ENCODE measurements at places on chromosomes 3 and 15. TPM values are rescaled to one million over a fixed set of nuclear protein-coding genes. Genes with fewer than 3 reads are reported as not detected.

DNA sequence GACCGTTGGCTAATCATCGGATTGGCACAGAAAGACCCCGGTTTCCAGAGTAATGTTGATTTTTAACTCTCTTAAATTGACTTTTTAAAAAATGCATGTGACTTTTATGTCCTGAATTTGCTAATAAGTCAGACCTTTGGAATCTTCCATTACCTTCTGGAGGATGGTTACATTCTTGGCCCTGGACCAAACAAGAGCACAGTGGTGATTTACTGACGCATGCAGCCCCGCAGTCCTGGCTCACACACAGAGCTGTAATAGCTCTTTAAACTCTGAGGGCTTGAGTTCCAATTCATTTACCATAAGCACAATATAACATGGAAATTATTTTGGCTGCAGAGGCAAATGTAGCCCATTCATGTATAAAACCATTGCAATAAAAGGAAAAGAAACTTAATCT, 25.1 kb downstream of the SOX14 start:
- no peak for DNase-seq

GRCh38 chr3:96991231-96991630, 176.8 kb downstream of the EPHA6 start:
- DNase-seq, result no peak

- DNase-seq, result no peak
These were observed 133.3 kb downstream of the TNIK start for GRCh38 chr3:171326717-171327440.

DNA sequence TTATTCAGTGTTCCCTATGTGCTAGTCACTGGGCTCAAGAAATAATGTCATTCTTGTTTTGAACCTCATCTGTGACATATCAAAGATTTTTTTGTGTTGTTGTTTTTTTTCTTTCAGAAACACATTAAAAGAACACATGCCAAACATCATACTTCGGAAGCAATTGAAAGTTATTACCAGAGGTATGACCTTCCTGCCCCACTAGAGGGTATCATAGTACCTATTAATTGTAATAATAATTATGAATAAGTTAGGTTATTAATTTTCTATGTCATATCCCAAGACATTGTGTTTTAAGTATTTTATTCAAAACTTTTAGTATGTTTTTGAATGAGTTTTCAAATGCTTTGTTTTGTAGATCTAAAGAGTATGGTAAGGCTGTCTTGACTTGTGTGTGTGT, 65.7 kb downstream of the CDIN1 start:
- no peak for DNase-seq

GRCh38 chr3:194212845-194213331, 76.9 kb downstream of the HES1 start:
- no peak for DNase-seq

- DNase-seq, result no peak
These were observed 524.3 kb downstream of the UNC13C start for GRCh38 chr15:54502416-54503075.

DNA sequence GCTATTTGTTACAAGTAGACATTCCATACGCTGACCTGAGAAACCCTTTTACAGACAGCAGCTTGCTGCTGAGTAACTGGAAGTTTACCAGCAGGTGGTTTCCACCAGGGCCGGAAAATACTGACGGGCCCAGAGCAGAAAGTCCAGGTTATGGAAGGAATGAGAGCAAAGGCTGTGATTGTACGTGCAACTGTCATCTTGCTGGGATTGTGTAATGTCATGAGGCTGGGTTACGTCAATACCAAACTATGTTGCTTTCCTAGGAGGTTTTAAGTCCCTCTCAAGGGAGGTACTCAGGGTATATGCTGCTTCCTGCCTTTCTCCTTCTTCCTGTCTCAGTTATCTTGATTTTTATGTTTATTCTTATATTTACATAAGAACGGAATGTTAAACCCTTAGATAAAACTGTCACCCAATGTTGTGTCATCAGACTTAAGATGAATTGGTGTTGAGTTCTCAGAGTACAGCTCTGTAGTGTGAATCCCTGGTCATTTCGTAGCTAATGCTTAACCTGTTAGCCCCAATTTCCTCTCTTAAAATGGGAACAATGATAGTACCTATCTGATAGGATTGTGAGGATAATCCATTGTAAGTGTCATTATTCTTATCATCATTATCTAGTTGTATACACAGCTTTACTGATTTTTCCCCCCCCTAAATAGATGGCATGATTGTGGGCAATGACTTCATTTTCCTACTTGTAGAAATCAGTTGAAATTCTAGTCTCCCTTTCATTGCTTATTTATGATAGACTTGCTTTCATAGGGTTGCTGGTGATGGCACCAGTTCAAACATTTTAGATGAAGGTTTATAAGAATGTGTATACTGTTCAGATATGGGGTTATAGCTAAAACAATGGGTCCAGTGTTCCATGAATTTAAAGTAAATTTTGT, 101.4 kb downstream of the FNDC3B start:
- DNase-seq, result peak; percentile 85

- no peak for DNase-seq
These were observed 120.3 kb upstream of the SUCLG2 start for GRCh38 chr3:67774676-67775075.

DNA sequence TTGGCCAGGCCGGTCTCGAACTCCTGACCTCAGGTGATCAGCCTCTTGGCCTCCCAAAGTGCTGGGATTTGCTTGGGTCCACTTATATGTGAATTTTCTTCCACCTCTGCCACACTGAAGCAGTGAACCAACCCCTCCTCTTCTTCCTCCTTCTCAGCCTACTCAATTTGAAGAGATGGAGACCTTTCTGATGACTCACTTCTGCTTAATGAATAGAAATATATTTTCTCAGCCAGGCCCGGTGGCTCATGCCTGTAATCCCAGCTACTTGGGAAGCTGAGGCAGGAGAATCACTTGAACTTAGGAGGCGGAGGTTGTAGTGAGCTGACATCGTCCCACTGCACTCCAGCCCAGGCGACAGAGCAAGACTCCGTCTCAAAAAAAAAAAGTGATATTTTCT, 46.8 kb upstream of the GATM start:
- no peak for DNase-seq

DNA sequence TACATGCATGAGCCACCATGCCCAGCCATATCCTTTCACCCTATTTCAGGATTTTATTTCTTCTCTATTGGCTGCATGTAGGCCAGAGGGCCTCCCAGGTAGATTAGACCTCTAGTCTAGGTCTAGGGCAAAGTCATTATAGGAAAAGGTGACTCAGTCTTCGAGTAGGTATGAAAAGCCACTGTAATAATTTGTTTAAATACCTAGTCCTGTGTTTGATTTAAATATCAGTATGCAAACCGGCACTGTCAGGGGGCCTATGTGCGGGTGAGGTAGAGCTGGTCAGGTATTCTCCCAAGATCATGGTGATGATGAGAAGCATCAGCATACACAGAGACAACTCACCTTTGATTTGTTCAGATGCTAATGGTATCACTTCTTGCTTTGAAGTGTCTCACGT, 101.4 kb upstream of the UMPS start:
- no peak for DNase-seq

DNA sequence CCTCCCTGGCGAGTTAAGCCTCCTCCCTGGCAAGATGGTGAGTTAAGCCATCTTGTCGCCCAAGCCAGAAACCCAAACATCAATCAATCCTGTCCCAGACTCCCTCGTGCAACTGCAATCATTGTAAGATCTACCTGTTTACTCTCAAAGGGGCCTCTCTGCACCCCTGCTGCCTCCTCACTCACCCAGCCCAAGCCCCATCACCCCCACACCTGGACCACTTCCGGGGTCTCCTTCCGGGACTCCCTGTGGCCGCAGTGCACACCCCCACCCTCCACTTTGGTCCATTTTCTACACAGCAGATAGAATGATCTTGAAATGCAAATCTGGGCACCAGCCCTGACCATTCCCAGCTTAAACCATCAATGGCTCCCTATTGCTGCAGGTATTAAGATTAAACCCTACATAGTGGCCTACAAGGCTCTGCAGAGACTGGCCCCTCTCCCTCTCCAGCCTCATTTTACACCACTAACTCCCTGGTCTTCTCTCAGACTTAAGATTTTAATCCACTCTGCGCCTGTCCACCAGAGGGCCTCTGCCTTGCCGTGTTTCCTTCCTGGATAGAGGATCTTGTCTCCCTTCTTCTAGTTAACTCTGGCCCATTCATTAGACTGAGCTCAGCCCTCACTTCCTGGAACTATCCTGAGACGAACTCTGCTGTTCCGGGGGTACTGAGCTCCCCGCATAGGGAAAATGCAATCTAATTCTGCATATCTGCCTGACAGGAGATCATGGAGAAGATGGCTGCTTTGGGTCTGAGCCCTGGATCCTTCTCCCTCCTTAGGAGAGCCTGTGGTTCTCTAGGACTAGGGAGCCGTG, 41.9 kb upstream of the SLC6A1 start:
- no peak for DNase-seq

DNA sequence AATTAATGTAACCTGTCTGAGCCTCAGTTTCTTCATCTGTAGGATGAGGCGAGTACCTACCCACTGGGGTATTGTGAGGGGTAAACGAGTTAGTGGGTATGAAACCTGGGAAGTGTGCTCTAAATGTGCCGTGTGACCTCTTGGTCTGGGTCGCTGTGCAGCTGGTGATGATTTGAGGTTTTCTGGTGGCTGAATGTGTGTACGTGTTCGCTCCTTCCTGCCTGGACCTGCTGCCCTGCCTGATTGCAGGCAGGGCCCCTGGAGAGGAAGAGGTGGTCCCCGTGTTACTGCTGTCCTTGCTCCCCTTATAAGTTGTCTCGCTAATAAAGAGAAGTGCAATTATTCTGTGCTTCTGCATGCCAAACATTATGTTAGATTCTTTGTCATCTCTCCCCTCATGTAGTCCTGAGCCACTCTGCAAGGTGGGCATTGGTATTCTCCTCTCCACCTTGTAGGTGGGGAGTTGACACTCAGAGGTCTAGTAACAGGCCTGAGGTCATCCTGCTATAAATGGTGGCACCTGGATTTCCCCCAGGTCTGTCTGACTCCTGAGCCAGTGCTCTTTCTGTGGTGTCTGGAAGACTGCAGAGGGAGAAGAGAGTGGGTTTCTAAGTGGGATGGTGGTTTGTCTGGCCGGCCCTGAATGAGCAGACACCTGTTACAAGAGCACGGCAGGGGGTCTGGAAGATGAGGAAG, 15.7 kb downstream of the PDIA5 start:
- no peak for DNase-seq

- no peak for DNase-seq
These were observed 130.4 kb upstream of the LYSMD4 start for GRCh38 chr15:99863550-99864198.

DNA sequence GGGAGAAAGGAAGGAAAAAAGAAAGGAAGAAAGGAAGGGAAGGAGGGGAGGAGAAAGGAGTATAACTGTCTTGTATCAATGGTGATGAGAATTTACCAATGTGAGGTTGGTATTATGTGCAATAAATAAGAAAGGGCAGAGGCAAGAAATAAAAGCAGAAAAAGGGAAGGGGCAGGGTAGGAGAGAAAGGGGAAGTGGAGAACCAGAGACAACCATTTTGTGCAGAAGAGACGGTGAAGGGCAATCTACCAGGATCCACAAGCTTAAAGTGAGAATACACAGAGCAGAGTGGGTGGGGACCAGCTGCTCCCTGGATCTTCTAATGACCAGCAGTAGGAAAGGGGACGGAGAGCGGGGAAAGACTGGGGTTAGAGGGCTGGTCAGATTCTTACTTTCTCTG, 106.9 kb upstream of the SLCO2A1 start:
- no peak for DNase-seq

DNA sequence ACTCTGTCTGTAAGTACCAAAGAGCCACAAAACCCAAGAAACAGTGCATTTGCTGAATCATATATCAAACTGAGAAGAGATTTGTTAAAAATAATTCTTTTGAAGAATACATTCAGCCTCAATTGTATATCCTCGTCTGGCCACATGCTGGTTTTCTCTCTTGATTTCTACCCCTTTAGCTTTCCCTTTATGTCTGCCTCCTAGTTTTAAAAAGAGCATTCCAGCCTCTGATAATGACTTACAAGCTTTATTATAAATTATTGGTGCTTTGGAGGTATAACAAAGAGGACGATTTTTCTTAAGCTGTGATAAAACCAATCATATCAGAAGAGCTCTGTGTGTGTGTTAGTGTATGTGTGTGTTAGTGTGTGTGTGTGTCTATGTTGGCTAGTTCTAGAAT, 70.4 kb upstream of the ROBO2 start:
- DNase-seq, result no peak

DNA sequence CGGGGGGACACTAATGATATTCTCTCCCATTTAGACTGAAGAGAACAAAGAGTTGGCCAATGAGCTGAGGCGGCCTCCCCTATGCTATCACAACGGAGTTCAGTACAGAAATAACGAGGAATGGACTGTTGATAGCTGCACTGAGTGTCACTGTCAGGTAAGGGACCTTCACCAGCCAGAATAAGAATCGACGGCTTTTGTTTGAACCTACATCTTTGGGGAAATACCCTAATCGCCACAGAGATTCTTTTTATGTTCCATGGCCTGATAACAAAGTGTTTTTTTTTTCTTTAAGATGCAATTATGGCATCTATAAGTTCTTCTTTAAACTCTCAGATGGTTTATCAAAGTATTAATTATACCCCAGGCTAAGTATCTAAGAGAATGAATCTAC, 3.4 kb downstream of the THBS1 start:
- no peak for DNase-seq

DNA sequence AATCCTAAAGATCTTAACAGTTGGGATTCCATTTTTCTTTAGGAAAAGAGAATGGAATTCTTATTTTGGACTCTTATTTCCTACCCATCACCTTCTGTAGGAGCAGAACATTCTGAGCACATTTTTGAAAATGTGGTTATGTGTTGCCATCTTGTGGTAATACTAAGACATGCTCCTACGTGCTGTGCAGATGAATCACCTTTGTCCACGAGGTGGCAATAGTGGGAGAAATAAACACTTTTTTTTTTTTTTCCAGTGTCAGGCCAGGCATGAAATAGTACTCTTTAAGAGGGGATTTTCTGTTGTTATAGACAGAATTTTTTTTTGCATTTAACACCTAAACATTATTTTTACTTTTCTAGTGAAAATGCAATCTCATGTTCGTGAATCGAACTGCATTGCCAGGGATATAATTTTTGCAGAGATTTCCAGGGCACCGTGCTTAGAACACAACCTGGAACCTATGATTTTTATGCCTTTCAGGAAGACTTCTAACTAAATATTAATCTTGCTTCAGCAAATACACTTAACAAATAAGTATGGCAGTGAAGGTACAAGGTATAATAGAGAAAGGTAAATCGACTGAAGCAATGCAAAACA, 196.6 kb downstream of the GAP43 start:
- peak; percentile 51 for DNase-seq

The RPS27L gene
- 54.6 TPM for total RNA-seq

The PLSCR2 gene
- total RNA-seq, result not detected

The ITGB5 gene
- 74.7 TPM for total RNA-seq

The LMCD1 gene
- total RNA-seq, result 2.9 TPM

The ABHD5 gene
- 12.8 TPM for total RNA-seq

The ESYT3 gene
- total RNA-seq, result 0.20 TPM

The NRROS gene
- 1.7 TPM for total RNA-seq

The CHRD gene
- 88.3 TPM for total RNA-seq

The KIF15 gene
- total RNA-seq, result 0.28 TPM

The STX19 gene
- total RNA-seq, result not detected

Measured in left lobe of liver (tissue), 2 donors.